ENCODE measurements at places on chromosomes 7 and 10.

- DNase-seq: no peak
Observed at GRCh38 chr7:115066050-115066449, 144.2 kb downstream of the MDFIC start.

DNA sequence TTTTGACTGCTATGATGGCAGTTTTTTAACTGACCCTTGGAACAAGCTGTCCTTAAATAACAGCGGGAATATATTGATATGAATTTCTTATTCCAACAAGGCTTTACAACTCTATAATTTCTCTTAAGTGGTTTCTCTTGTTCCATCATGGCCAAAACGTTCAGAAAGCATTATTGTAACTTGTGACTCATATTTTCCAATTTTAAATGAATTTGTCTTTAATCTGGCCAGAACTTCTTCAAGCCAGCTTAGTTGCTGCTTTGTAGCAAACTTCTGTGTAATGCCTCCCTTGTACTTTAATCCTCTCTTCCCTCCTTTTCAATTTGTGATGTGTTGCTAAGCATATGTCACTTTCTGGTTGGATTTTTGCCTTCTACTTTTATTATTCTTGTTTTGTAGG lies 271.9 kb downstream of the KIF20B start:
- no peak for DNase-seq

DNA sequence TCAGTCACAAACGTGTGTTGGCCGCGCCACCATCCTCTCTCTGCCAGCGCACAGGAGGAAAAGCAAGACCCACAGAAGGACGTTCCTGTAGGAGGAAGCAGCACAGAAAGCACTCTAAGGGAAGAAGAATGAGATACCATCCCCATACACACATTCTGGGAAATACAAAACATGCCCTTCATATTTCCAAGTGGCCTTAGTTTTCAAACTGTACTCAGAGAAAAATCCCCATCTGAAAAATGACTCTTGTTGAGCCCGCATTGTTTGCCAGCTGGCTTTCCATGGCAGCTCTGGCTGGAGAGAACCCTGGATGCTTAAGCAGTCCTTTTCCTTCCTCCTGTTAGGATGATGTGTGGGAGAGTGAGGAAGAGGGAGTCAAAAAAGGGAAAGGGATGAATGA lies 33.1 kb downstream of the MTURN start:
- no peak for DNase-seq

- no peak for DNase-seq
Observed at GRCh38 chr10:125068406-125068805, 92.0 kb downstream of the CTBP2 start.

DNA sequence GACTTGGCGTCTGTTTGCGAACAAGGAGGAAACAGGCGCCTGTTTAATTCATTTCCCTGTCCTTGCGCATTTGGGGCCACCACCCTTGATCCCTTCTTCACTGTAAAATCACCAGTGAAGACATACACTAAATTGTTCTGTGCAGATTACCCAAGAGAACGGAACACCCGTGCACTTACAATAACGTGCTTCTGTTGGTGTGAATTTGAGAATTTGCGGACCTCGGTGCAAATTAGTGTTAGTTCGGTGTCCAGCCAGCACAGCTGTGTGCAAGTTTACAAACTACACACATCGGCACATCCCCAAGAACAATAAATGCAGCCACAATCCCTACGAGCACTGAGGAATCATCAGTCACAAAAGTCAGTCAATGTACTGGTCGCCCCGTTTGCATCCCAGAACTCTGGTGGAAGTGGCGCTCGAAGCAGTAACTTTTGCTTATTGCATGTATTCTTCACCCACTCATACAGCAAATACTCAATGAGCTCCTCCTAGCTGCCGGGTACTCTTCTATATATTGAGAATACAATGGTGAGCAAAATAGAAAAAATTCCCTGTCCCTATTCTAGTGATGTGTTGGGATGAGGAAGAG lies 786 bp upstream of the CNOT4 start:
- DNase-seq: no peak

GRCh38 chr10:5692461-5693358 lies 8.1 kb downstream of the TASOR2 start:
- DNase-seq: peak; percentile 69

DNA sequence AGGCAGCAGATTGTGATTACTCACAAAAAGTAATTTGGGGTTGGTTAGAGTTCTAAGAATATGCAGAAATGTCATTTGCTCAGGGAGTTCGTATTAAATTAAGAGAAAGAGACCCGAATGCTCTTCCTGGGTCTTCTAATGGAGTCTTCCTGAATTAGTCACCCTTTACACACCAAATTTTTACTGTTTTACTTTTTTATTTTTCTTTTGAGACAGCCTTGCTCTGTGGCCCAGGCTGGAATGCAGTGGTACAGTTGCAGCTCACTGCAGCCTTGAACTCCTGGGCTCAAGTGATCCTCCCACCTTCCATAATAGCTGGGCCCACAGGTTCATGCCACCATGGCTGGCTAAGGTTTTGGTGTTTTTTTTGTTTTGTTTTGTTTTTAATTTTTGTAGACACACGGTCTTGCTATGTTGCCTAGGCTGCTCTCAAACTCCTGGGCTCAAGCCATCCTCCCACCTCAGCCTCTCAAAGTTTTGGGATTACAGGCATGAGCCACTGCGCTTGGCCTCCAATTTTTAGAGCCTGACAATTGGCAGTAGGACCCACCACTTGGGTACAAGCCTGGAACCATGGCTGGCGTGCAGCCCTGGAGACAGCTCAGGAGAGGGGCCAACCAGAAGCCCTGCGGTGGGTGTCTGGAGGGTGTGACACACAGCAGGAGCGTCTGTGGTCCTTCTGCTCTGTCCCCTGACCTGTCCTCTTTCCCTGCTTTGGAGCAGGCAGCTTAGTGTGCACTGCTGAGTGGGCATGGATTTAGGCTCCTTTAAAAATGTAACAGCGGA lies 16.4 kb upstream of the BHLHA15 start:
- no peak for DNase-seq

DNA sequence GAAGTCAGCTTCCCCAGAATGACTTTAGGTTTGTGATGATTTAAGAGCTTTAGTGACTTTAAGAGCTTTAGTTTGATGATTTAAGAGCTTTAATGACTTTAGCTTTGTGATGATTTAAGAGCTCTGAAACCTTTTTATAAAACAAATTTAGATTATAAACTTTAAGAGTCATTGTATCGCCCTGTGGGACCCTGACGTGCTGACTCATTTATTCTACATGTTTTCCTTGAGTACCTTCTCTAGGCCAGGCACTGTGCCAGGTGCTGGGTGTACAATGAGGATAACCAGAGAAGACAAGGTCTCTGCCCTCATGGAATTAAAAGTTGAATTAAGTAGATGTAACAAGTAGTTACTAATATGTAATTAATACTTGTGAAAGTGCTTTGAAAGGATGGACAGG lies 45.4 kb downstream of the CNNM1 start:
- DNase-seq: no peak

DNA sequence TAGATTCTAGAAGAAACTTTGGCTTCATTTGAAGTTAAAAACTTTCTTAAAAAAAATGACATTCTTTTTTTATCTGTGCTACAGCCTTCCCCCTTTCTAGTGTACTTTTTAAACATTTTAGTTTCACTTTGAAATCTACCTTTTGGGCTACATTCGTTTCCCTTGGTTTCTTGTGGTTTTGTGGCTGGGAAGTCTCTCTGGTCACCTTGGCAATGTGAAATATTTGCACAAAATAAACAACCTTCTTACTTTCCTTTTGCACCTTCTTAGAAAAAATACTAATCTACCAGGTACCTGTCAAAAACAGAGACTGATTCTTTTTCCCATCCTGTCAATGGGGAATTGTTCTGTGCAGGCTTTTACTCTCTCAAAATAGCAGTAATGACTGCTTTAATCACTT lies 350.2 kb downstream of the GATA3 start:
- DNase-seq: no peak

GRCh38 chr7:139829025-139829774 lies at the start of gene TBXAS1:
Gene TBXAS1 (plus strand): TSS chr7:139829264. CDS start chr7:139829391, 127 bp downstream.
- DNase-seq: no peak

GRCh38 chr7:112930787-112931186 lies 140.6 kb upstream of the TMEM168 start:
- DNase-seq: no peak

DNA sequence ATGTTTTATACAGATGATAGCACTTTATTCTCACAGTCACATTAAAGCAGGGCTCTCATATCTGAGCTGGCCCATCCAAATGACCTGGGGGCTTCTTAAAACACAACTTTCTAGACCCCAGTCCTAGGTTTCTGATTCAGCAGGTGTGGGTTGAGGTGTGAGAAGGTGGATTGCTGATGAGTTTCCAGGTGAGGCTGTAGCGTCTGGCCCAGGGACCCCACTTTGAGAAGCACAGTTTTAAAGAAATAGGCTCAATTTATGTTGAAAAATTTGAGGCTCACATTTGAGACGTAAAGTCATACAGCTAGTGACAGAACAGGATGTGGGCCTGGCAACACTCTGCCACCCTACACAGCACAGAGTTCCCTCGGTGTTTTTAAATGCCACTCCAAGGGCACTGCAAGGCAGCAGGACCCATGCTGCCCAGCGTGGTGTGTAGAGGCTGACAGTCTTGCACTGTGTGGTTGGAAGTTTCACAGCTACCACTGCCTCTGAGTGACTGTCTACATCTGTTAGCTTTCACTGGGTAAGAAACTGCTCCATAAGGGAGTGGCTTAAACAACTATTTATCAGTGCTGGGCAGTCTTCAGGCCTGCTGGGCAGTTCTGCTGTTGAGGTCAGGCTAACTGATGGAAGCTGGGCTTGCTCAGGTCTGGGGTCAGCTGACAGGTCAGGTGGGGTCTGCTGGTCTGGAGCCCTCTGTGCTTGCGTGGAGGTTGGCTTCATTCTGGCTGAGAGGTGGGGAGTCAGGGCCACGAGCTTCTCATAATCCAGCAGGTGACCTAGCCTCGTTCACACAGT lies 319.7 kb downstream of the CXCL12 start:
- DNase-seq: no peak

DNA sequence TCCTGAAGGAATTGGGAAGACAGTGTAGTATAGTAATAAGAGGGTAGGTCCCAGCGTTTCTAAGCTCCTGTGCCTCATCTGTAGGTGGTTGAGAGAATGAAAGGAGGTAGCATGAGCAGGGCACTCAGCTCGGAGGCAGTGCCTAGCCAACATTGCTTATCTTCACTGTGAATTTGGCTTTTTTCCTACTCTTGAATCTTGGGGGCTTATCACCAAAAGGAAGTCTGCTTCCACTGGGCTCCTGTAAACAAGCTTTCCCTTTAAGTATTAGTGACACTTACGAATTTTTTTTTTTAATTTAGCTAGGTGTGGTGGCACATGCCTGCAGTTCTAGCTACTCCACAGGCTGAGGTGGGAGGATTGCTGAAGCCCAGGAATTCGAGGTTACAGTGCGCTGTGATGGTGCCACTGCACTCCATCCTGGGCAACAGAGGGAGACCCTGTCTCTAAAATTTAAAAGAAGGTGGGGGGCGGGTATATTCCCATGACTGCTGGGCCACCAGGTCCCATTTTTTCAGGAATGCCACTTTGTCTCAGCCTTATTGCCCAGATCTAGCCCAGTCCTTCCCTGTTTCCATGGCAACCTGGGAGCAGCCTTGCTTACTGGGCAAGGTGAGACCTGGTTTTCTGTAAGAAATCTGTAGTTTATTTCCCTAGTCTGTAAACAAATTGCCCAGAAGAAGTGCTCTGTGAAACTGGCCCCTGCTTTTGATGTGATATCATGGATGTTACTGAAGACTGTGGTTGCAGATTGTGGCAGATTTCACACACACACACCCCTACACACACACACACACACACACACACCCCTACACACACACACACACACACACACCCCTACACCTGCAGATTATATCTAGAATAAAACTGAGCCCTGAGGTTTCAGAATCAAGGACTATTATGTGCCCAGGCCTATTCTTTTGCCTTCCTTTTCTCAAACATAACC lies 19.4 kb downstream of the OGDH start:
- DNase-seq: no peak

GRCh38 chr7:14209896-14210484 lies 220.5 kb upstream of the ETV1 start:
- DNase-seq: peak; percentile 42

DNA sequence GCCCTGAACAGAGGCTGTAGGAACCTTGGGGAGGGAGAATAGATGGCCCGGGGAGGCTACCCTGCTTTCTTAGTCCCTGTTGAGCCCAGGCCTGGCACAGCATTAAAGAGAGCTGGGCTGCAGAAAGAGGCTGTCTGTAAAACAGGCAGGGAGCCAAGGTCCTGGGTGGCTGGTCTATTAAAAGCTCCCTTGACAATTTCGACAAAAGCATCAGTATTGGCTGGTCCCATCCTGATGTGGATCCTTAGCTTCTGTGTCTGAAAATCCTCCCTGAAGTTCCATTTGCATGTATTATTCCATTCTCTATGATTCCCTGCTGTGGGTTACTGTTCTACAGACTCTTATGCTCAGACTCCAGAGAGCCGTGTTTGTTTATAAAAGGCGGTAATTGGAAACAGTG lies 158.5 kb downstream of the GALNT17 start:
- DNase-seq: no peak

DNA sequence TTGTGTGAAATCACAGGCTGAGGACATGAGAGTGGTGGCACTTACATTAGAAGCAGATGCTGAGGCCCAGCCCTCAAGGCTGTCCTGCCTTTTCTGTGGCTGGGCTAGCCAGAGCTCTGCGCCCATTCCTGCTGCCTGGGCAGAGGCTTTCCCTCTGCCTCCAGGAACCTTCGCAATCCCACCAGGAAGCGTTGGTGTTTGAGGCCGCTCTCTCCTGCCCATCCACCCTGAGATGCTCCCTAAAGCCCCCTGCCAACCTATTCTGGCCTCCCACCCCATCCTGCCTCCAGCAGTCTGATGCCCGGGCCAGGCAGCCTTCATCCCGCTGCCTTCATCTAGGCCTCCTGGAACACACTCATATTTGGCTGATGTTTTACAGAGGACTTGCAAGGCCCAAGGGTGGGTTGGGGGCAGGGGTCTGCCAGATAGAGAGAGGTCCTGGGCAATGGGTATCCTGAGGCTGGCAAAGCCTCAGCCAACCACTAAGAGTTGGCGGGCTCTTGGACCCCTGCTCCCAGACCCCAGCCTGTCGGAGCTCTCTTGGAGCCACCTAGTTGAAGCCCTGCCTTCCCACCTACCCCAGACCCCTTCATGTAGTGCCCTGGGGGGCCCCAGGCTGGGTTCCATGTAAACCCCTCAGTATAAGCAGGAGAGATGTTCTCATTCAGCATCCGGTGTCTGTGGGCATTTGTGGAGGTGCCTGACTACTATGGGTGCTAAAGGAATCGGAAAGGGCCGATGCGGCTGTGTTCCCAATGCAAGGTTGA lies 32.7 kb downstream of the LDB3 start:
- no peak for DNase-seq

Measured in NCI-H2081 (cell line).